Hematopoietic multipotent progenitor cell treated with erythropoietin and hydrocortisone succinate and interleukin-3 and kit ligand, for 17 days (in vitro differentiated cells): ENCODE measurements at places on chromosomes 12 and 14.

GRCh38 chr14:63296060-63296563, 22.6 kb downstream of the GPHB5 start:
- no peak for DNase-seq

DNA sequence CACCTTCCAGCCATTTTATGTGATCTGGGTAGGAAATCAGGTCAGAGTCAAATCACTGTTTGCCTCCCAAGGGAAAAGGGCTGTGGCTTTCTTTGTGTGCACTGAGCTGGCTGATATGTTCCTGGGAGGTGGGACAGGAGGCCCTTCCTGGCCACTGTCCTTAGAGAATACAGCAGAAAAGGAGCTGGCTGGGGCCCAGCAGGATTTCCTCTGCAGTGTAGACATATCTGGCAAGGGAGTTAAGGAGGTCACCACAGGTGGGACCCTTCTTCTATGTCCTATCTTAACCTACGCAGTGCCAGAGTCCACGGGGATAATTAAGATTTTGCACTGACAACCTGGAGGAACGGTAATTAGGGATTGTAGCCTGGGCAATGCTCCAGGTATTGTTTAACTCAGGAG, 145.3 kb downstream of the NTF3 start:
- DNase-seq = no peak

DNA sequence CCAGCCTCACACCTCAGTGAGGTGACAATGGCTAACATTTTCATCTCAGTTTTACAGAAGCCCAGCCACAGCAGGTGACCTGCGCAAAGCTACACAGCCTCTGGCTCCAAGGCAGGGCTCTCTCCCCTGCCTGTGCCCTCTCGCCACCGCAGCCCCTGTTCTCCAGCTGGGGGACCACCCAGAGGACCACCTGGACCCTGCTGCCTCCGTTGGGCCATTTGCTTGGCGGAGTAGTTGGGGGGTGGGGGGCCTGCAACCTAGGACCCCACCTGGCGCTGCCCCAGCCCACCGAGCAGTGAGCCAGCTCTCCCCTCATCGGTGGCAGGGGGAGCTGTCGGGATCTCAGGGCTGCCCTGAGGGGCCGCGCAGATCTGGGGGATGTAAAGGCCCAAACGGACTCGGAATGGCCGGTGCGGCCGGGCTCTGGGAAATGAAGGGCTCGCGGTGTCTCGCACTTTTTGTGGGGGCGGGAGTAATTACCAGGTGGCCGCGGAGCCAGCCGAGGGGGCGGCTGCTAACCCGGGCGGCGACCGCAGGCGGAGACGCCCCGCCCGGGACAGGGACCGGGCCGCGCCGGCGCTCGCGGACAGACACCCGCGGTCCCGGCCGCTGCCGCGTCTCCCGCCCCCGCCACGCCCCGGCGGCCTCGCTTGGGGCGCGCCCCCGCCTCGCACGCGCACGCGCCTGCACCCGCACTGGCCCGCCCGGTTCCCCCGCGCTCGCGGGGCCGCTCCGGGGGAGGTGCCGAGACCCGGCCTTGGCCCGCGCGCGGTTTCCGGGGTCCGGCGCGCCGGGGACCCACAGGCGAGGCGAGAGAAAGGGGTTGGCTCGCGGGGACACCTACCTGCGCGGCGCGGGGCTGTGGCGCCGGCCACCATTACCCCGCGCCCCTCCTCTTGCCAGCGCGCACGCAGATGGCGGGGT, 8.6 kb upstream of the GPR68 start:
- DNase-seq = peak; percentile 22

GRCh38 chr12:585062-586061, 77.9 kb downstream of the NINJ2 start:
- peak; percentile 62 for DNase-seq

DNA sequence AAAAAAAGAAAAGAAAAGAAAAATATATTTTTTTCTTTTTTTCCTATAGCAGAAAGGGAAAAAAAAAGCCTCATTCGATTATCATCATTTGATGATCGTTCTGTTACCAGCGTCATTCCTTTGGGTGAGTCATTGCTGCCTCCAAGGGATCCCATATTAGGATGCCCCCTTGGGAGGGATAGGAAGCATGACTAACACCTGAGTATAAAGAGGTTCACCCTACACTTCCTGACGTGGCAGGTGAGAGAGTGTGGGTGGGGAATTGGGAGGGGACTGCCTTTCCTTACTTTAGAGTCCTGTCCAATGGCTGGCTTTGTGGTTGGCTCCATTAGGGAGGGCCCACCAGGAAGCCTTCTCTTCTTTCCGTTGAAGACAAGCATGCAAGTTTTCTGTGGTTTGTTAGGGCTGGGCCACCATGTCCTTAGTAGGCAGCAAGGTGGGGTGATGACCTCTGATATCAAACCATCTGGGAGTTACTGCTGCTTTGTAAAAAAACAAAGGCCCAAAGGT, 56.1 kb upstream of the FUT8 start:
- no peak for DNase-seq

- no peak for DNase-seq
Observed at GRCh38 chr12:10607885-10608458, 5.4 kb downstream of the MAGOHB start.

DNA sequence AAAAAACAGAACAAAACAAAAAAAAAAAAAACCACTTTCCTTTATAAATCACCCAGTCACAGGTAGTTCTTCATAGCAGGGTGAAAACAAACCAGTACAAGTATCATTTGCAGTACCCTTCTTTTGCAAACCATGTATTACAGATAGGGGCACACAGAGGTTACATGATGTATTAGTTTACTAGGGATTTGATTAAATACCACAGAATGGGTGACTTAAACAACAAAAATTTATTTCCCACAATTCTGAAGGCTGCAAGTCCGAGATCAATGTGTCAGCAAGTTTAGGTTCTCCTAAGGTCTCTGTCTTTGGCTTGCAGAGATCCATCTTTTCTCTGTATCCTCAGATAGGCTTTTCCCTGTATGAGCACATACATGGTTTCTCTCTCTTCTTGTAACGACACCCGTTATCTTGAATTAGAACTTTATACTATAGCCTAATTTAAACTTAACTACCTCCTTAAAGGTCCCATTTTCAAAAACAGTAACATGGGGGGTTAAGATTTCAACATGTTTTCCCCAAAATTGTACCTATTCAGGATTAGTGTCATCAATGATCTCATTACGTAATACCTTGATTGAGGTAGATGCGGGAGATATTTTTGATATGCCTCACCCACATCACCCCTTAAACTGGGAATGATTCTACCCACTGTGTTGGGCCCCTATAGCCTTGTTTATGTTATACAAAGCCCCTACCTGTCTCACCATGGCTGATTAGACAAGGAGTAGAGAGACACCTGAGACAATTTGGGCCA, 3.5 kb upstream of the CEP128 start:
- DNase-seq = no peak

GRCh38 chr14:91284146-91284790, 39.8 kb upstream of the GPR68 start:
- DNase-seq = no peak

DNA sequence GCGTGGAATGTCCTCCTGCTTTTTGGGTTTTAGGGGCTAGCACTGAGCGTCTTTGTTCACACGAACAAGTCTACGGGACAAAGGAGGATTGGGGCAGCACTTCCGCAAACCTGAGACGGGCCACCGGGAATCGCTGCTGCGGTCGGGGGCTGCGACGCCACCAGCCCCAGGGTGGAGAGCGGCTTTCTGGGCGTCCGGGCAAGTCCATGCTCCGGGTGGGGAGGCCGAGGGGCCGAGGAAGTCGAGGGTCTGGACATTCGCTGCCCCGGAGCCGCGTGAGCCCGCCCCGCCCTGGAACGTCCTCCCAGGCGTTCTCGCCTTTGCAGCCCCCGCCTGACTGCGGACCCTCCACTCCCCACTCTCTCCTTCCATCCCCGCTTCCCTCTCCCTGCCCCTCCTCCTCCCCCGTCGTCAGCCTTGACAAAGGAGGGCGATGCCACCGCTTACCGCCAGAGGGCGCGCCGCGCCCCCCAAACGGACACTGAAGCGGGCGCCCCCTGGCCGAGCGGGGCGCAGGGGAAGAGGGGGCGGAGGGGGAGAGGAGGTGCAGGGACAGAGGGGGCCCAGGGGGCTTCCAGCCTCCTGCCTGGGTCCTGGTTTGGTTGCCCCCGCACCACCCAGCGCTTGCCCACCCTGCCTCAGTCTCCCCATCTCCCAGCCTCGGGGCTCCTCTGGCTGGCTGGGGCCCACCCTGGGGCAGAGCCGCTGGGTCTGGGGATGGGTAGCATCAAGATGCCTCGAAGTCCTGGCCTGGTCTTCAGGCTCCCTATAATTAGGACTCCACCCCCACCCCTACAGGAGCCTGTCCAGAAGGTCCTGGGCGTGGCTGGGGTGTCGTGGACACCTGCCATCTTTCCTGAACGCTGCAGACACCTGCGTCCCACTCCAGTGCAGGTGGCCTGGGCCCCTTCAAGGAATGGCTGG, 39.1 kb upstream of the INF2 start:
- peak; percentile 74 for DNase-seq

- no peak for DNase-seq
Observed at GRCh38 chr14:76012354-76012753, 26.8 kb downstream of the IFT43 start.

DNA sequence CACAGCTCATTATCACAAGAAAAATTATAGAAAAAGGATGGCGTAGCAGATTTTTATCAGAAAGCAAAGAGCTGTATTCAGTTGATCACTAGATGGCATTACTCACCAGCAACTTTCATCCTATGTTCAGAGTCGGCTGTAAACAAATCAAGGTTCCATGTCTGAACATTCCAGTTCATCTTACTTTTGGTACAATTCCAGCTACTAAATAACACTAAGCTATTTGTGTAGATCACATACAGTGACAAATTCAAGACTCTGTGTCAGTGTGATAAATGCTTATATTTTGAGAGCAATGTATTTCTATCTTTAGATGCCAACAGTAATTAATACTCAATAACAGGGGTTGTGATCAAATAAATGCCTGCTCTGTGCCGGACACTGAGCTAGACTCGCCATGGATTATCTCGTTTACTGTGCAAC, 30.1 kb downstream of the NRDE2 start:
- peak; percentile 78 for DNase-seq

- DNase-seq = no peak
Observed at GRCh38 chr14:34181338-34181737, 230.5 kb upstream of the EGLN3 start.

DNA sequence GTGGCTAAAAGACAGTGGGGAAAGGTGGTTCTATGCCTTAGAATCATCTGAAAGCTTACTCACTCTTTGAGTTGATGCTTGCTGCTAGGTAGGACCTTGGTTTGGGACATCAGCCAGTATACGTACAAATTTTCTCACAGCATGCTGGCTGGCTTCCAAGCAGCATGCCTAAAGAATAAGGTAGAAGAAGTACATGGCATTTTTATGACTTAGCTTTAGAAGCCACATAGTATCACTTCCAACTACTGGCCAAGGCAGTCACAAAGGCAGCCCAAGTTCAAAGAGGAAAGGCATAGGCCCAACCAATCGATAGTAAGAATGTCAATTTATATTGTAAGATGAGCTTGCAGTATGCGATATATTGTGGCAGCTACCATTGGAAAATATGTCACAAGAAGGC, 284.2 kb upstream of the CAND1 start:
- no peak for DNase-seq
